Effector memory CD4-positive, alpha-beta T cell (primary cell): ENCODE measurements at places on chromosomes 7 and 10.
A peak's percentile ranks its signal among the peaks of the same experiment; 100 is the strongest.

DNA sequence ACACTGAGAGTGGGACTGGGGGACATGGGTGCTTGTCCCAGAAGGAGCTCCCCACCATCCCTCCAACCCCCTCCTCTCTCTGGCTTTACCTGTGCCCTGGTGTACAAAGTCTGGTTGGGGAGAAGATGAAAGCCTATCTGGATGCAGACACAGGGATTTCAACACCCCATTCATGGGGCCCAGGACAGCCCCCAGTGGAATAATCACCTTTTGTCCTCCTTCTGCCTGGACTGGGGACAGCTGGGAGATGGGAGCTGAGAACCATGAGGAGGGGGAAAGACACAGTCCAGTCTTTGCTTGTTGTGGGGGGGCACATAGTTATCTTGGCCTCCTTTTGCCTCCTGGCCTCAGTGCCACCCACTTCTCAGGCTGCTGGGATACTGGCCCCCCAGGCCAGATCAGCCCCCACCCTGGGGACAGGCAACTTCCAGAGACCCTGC is 1.4 kb downstream of the SSC4D start:
- H3K4me3 ChIP-seq = no peak overlapping the region
- H3K27me3 ChIP-seq = no peaks in the 10 kb centered on the region
- no peak overlapping the region for H3K27ac ChIP-seq
- H3K4me1 ChIP-seq = no peaks in the 10 kb centered on the region

DNA sequence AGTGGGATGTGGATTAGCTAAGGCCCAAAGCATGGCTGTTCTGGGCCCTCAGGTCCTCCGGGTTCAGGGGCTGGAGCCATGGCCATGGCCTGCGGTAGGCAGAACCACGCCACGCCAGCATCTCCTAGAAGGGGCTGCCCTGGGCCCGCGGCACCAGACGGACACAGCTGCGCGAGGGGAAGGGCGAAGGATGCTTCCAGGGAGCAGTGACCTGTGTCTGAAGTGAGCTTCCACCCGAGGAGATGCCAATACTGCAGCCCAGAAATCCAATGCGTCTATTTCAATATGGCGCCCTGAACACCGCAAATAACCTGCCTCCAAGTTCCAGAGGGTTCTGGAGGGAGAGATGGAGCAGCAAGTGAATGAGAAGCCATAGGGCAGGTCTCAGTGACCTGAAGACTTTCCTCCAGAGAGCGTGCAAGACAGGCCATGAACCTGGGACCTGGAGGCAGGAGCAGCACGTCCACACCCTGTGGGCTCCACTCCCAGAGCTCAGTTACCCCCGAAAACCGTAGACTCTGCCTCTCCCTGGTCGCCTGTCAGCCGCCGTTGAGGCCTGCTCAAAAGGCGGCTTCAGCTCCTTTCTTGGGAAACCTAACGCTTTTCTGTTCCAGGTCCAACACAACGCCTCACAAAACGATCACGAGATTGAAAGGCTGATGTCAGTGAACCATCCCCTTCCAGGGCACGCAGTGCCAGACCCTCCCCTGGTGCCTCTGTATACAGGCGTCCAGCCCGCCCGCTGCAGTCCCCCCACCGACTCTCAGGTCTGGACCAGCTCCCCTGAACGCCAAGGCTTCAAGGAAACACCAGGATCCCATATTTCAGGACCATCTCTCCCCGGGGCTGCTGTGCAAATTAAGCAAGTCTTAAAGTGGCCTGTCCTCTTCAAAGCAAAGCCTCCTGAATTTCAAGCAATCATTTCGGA is 37.4 kb downstream of the AMZ1 start:
- no peaks in the 10 kb centered on the region for H3K27me3 ChIP-seq
- H3K27ac ChIP-seq = no peak overlapping the region
- H3K4me1 ChIP-seq = peaks cover 5% of the 10 kb centered on the region

DNA sequence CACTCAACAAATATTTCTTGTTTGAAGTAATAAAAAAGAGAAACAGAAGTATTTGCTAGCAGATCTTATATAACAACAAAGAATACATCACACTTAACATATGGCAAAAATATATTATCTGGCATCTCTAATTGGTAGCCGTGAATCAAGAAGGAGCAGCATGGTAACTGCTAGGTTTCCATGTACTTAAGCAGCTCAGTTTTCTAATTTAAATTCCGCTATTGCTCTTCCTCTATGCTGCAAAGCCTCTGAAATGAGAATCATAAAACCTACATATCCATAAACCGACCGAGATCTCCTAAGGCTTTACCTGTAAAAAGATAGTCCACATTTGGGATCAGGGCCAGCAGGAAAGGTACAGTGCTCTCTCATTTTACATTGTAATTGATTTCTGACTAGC is 76.6 kb upstream of the PTPRZ1 start:
- no peaks in the 10 kb centered on the region for H3K27me3 ChIP-seq
- no peak overlapping the region for H3K27ac ChIP-seq
- no peak overlapping the region for H3K4me3 ChIP-seq
- H3K36me3 ChIP-seq = no peaks in the 10 kb centered on the region
- H3K4me1 ChIP-seq = no peaks in the 10 kb centered on the region
- no peak for DNase-seq

DNA sequence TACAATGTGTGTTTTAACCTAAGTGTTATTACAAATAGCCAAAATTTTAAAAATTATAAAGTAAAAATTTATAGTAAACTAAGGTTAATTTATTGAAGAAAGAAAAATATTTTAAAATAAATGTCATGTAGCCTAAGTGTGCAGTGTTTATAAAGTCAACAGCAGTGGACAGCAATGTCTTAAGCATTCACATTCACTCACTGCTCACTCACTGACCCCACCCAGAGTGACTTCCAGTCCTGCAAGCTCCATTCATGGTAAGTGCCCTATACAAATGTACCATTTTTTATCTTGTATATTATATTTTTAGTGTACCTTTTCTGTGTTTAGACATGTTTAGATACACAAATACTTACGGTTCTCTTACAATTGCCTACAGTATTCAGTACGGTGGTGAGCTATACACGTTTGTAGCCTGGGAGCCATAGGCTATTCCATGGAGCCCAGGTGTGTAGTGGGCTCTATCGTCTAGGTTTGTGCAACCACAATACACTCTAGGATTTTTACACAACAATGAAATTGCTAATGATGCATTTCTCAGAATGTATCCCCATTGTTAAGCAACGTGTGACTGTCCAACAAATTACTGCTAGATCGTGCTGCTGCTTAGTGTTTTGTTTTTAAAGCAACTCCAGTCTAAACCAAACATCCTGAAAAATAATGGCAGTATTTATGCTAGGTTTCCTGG is 108.9 kb upstream of the NAMPT start:
- no peak overlapping the region for H3K4me3 ChIP-seq
- H3K36me3 ChIP-seq = no peaks in the 10 kb centered on the region
- no peak for DNase-seq
- no peaks in the 10 kb centered on the region for H3K4me1 ChIP-seq

- DNase-seq = no peak
- no peak overlapping the region for H3K27ac ChIP-seq
- H3K4me3 ChIP-seq = no peak overlapping the region
- no peaks in the 10 kb centered on the region for H3K27me3 ChIP-seq
Measured at GRCh38 chr7:11155883-11156282, 182.2 kb downstream of the PHF14 start.

DNA sequence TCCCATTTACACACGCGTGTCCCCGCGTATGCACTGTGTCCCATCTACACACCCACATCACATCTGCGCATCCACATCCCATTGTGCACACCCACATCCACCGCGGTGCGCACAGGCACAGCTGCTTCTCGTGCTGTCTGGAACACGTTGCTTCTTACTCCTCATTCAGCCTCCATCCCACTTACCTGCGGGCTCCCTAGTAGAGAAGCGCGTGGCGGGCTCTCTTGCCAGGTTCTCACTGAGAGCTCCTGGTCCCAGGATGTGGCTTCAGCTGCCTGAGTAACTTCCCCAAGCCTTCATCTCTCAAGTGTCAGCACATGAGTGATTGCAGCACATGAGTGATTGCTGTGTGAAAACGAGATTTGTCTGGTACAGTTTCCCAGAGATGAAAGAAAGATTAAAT is 117.8 kb downstream of the TRRAP start:
- DNase-seq = no peak
- peaks cover 81% of the 10 kb centered on the region for H3K36me3 ChIP-seq
- H3K4me1 ChIP-seq = no peaks in the 10 kb centered on the region
- no peaks in the 10 kb centered on the region for H3K27me3 ChIP-seq

GRCh38 chr10:96691761-96692160 is 28.6 kb downstream of the PIK3AP1 start:
- peaks cover 7% of the 10 kb centered on the region for H3K4me1 ChIP-seq
- DNase-seq = no peak
- H3K4me3 ChIP-seq = no peak overlapping the region
- H3K36me3 ChIP-seq = no peaks in the 10 kb centered on the region
- no peak overlapping the region for H3K27ac ChIP-seq
- no peaks in the 10 kb centered on the region for H3K27me3 ChIP-seq

DNA sequence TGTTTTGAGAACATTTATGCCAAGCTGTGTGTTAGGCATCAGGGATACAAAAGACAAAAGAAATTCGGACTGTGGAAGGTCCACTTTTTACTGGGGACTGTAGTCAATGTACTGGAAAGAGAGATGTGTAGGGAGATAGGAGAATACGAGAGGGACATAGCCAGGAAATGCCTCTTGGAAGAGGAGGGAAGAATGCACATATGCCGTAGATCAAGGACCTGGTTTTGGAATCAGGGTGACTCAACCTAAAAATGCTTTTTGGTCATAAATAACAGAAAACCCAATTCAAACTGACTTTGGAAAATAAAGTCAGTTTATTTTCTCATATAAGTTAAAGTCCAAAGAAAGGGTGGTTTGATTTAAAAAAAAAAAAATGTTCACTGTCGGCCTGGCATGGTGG is 140.3 kb upstream of the TCF7L2 start:
- H3K36me3 ChIP-seq = peaks cover 3% of the 10 kb centered on the region
- no peaks in the 10 kb centered on the region for H3K4me1 ChIP-seq
- no peak overlapping the region for H3K4me3 ChIP-seq
- no peaks in the 10 kb centered on the region for H3K27me3 ChIP-seq
- no peak for DNase-seq
- H3K27ac ChIP-seq = no peak overlapping the region

DNA sequence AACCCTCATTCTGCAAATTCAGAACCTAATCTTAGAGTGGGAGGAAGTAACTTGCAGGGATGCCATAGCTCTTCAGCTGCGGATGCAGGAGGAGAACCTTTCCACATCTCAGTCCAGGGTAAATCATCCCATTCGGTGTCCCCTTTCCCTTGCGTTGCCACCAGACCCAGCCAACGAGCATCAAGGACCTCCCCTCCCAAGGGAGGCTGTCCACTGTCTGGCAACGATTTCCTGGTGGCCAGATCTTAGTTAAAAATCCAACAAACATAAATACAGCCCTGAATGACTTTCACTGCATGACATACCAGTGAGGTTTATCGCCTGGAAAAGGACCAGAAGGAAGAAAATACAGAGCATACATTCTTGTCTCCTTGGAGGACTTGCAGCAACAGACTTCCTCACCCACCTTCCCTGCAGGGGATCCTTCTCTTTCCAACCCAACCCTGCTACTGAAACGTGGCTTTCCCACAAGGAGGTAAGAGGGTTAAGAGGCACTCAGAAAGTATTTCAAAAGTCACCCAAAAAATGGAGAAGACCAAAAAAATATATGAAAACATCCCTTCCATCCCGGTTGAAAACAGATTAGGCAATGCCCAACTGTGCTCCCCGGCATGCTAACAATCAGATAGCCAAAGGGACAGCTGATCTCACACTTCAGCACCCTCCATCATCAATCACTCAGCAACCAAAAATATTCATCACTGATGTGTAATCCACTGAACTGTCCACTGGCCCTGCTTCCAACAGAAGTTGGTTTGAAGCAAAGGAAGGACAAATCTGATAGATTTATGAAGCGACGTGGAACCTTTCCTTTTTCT is 206.6 kb downstream of the TNS3 start:
- H3K27me3 ChIP-seq = no peaks in the 10 kb centered on the region
- H3K4me1 ChIP-seq = no peaks in the 10 kb centered on the region
- no peak overlapping the region for H3K4me3 ChIP-seq
- DNase-seq = no peak

GRCh38 chr10:104639590-104640338 is 1.3 kb upstream of the SORCS3 start:
- H3K27ac ChIP-seq = no peak overlapping the region
- H3K4me3 ChIP-seq = no peak overlapping the region
- peaks cover 13% of the 10 kb centered on the region for H3K27me3 ChIP-seq
- H3K4me1 ChIP-seq = peaks cover 2% of the 10 kb centered on the region

DNA sequence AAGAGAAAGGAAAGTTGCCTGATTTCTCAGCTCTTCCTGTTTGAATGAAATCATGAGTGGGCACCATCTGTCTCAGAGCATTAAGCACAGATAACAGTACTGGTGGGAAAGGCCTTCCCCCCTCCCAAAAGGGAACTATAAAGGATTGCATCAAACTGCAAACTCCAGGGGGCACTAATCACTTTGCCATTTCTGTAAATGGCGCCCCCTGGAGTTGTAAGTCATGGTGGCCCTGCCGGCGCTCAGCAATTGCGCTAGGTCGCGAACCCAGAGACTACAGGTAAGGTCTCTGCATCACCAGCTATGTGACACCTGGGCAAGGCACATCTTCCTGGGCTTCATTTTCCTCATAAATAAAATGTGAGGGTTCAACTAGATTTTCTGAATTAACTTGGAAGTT is 11.1 kb downstream of the LRRC4 start:
- H3K4me1 ChIP-seq = no peaks in the 10 kb centered on the region
- no peaks in the 10 kb centered on the region for H3K27me3 ChIP-seq
- DNase-seq = no peak
- no peak overlapping the region for H3K4me3 ChIP-seq

- no peak for DNase-seq
- H3K4me3 ChIP-seq = no peak overlapping the region
- H3K27me3 ChIP-seq = no peaks in the 10 kb centered on the region
- no peak overlapping the region for H3K27ac ChIP-seq
Measured at GRCh38 chr10:4102802-4103344, 317.9 kb upstream of the KLF6 start.

- H3K27ac ChIP-seq = no peak overlapping the region
- DNase-seq = no peak
- no peak overlapping the region for H3K4me3 ChIP-seq
- no peaks in the 10 kb centered on the region for H3K27me3 ChIP-seq
- H3K4me1 ChIP-seq = peaks cover 7% of the 10 kb centered on the region
Measured at GRCh38 chr7:130430115-130430514, 10.7 kb downstream of the CEP41 start.

GRCh38 chr7:98641646-98642500 is 24.8 kb downstream of the NPTX2 start:
- DNase-seq = no peak
- no peaks in the 10 kb centered on the region for H3K36me3 ChIP-seq
- H3K4me1 ChIP-seq = no peaks in the 10 kb centered on the region
- no peaks in the 10 kb centered on the region for H3K27me3 ChIP-seq
- no peak overlapping the region for H3K27ac ChIP-seq

- H3K4me1 ChIP-seq = no peaks in the 10 kb centered on the region
- H3K27ac ChIP-seq = no peak overlapping the region
- no peaks in the 10 kb centered on the region for H3K36me3 ChIP-seq
- DNase-seq = no peak
- H3K27me3 ChIP-seq = no peaks in the 10 kb centered on the region
Measured at GRCh38 chr7:148847815-148848734, 36.0 kb downstream of the EZH2 start.

- DNase-seq = no peak
- peak overlapping the region; percentile 71 for H3K4me3 ChIP-seq
- no peak overlapping the region for H3K27ac ChIP-seq
- no peaks in the 10 kb centered on the region for H3K27me3 ChIP-seq
- H3K4me1 ChIP-seq = peaks cover 18% of the 10 kb centered on the region
- no peaks in the 10 kb centered on the region for H3K36me3 ChIP-seq
Measured at GRCh38 chr10:131982185-131982756, 548 bp upstream of the BNIP3 start.

GRCh38 chr7:157355784-157356511 is 19.1 kb downstream of the DNAJB6 start:
- H3K27me3 ChIP-seq = no peaks in the 10 kb centered on the region
- DNase-seq = no peak
- H3K36me3 ChIP-seq = peaks cover 38% of the 10 kb centered on the region
- H3K27ac ChIP-seq = no peak overlapping the region
- H3K4me3 ChIP-seq = no peak overlapping the region
